ENCODE measurements at places on chromosomes 3 and 15. TPM values are rescaled to one million over a fixed set of nuclear protein-coding genes. Genes with fewer than 3 reads are reported as not detected.

Gene EPHA3
- 5.2 TPM for total RNA-seq

Gene RBPMS2
- total RNA-seq = under 0.01 TPM

Gene BAHD1
- 16.2 TPM for total RNA-seq

Gene SPTBN5
- 0.16 TPM for total RNA-seq
